ENCODE measurements at places on chromosomes 1 and 21.

- no peak for DNase-seq
Observed at GRCh38 chr1:226223157-226223785, at the start of gene MIXL1. Gene MIXL1 (plus strand): TSS chr1:226223664. CDS start chr1:226223682, 18 bp downstream.

DNA sequence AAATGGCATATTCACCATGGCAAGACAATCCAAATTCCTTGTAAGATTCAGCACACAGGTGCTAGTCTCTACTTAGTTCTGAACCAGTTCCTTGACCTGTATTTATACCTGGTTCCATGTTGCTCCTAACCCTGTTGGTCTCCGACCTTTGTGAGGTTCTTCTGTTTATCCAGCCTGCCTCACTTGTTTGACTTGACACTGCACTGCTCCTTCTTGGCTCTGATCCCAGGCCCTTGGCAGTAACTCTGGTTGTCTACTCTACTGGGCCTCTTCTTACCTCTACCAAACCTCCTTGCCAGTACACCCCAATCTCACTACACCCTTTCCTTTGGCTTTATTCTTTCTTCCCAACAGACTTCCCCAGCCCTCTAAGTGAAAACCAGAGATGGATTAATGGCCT, 419.4 kb upstream of the USP24 start:
- no peak for DNase-seq

DNA sequence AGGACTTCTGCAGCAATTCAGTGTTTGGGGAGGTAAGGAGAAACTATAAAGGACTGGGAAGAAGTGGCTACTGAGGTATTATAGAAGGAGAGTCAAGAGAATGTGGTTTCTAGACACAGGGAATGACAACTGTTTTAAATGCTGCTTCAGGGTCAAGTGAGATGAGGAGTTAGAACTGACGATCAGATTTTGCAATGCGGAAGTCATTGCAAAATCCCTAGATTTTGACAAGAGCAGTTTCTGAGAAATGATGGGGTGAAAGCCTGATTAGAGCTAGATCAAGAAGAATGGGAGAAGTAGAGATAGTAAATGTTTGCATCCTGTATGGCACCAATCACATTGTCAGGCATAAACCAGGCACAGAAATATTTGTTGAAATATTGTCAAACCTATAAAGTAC, 4.7 kb upstream of the TSNAX start:
- DNase-seq, result no peak

DNA sequence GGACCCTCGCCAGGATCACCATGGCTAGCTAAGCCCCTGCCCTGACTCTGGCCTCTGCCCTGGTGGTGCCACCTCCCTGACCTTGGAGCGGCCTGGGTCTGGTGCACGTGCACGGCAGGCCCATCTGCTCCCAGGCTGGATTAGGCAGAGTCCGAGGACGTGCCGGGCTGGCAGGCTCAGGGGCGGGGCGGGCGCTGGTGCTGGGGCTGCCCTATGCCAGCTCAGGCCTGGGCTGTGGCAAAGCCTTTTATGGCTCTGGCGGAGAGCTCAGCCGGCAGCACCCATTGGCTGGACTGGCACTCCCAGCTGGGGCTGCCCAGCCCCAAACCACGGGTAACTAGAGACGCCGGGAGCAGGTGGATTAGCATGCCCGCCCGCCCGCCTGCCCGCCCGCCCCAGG, 17.1 kb upstream of the EDN2 start:
- no peak for DNase-seq

DNA sequence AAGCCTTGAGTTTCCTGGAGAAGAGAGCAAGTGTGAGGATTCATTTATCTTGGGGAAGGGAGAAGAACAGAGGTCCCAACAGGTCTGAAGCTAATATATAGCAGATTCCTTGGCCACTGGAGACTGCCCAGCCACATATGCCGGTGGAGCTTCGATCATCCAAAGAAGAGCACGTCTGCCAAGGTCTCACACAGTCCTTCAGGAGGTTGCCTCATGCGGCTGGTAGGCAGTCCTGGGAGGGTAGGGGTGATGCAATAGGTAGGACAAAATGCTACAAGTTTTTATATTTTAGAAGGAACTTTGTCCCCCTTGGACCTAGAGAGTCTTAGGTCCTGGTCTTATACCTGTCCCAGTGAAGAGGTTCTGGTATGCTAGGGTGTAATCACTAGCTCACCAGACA, 582.5 kb downstream of the DPYD start:
- DNase-seq, result no peak

DNA sequence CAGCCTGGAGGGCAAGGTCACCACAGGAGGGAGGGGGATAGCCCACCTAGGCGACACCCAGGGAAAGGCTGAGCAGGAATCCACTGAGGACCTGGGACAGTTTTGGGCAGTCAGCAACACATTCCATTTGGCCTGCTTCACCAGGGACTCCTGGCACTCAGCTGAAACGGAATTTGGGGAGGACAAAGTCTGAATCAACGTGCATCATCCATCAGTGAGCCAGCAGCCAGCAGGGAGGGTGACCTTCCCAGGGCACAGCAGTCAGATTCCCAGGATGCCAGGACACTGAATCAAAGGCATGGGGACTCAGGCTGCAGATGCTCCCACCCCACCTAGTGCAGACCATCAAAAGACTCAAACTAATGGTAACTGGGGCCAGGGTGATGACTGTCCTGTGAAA, 4.6 kb downstream of the SH3BP5L start:
- no peak for DNase-seq

DNA sequence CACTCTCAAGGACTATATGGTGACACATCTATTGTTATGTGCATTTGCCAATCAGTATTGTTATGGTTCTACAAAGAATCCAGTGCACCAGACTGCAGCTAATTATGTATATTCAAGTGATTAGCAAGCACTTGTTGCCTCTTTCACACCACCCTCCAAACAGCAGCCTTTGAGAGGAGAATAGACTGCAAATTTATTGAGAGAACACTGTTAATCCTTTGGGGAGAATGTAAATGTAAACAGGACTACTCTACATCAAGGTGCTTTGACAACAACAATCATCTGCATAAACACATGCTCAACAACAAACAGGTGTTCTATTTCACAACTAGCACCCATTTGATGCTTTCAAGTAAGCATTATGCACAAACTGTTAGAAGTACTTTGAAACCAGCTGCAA, 117.4 kb downstream of the AKT3 start:
- no peak for DNase-seq

GRCh38 chr1:115440733-115441132, 102.7 kb upstream of the NGF start:
- no peak for DNase-seq

DNA sequence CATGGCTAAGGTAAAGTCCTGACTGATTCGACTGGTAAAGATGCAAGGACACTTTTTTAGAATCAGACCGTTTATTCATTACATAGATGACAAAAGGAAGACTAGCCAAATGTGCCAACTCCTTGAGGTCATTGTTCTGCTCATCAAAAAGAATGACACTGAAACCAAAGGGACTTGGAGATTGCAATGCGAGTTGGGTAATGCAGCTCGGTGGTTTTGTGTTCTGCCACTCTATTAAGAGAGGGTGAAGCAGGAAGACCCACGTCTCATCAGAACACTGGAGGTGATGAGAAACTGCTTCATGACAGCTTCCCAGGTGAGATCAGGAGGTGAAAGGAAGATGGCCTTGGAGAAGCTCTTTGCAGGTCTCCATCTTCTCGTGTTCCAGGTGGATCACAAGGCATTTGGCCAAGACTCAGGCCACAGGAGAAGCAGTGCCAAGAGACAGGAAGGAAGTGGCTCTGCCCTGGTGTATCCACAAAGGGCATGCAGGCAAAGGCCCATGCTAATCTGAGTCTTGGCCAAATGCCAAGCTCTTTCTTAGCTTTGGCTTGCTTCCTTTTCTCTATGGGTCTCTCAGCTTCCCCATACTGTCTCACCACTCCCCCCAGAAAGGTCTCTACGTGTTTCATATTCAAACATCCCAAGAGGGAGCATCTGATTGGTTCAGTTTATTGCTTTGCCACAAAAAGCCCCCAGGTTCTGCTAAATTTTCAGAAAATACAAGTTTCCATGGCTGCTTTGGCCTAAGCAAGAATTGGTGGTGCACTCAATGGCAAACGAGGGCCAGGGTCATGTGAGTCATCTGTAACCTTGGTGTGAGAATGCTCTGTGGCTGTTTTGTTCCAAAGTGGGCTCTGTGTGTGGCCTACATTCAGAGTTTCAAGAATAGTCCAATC, 5.7 kb upstream of the CCT8 start:
- DNase-seq, result peak; percentile 36

GRCh38 chr21:43868461-43868860, 3.4 kb downstream of the AGPAT3 start:
- no peak for DNase-seq

DNA sequence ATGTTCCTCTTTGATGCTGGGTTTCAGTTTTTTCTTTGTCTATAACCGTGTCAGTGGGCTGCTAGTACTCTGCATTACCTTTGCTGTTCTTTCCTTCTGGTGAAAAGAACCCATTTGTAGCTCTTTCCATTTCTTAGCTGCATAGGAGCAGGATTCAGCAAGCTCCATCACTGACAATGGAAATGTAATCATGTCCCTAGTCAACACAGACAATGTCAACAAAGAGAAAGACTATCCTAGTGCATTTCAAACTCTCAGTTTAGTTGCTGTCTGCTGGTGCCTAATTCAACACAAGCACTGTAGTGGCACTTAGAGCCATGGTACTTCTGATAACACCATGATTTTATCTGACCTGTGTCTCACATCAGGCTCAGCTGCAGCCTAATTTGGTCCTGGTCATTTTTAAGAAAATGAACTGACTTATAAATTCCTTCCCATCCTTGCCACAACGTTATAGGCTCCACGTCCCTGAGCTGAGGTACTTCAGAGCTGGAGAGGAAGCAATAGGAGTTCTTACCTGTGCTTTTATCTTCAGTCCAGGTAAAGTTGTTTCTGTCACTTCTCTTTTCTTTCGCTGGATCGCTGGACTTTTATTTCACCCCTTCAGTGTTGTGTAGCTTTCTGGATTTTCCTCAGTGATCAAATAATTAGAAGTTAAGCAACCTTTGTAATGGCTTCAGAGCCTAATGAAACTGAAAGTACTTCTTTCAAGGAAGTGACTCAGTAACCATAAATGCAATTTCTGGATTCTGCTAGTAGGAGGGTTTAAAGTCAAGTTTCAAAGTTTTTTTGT, at the start of gene GBP3:
TSS of gene GBP3 (minus strand) at position 700 of the 793 bp plus-strand sequence. CDS start 2,145 bp downstream, outside the sequence.
- DNase-seq, result peak; percentile 29

DNA sequence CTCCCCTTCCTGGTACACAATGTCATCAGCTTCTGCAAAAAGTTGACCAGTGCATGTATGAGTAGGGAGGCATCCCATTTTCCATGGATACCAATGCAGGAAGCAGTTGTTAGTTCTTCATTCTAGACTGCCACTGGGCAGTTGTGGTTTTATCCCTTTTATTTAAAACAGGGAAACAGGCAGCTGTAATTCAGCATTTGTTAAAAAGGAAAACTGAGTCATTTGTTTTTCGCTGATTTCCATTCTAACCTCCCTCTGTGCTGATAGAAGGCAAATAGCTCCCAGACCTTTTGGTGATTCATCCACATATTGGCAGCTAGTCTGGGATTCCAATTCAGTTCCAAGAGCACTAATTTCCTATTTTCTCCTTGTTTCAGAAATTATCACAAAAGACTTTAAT, 21.1 kb upstream of the ABCA4 start:
- DNase-seq, result no peak

DNA sequence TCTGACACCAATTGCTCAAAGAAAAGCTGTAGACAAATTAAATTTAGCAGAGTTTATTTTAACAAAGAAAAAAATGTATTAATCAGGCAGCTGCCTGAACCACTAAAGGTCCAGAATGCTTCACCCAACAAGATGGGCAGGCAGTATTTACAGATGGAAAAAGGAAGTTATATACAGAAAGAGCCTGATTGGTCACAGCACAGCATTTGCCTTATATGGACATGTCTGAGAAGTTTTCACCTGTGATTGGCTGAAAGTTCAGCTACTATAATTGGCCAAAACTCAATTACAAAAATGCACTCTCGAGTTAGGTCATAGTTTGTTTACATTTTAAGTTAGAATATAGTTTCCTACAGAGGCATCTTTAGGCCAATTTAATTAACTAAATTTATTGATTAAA, 15.1 kb upstream of the FMO1 start:
- DNase-seq, result no peak

- no peak for DNase-seq
Observed at GRCh38 chr1:222224636-222225315, 323.1 kb downstream of the HHIPL2 start.

DNA sequence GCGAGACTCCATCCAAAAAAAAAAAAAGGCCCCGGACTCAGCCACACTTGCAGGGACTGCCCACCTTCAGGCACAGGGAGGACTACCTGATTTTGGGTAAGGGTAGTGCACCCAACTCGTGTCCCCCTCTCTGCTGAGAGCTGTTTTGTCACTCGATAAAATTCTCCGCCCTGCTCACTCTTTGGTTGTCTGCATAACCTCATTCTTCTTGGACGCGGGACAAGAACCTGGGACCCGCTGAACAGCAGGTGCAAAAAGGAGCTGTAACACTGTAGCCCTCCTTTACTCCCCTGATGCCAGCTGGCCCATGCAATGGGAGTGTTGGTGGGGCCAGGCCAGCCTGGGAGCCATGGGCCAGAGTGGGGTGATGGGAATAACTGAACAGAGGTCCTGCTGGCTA, 10.6 kb downstream of the S100B start:
- no peak for DNase-seq

DNA sequence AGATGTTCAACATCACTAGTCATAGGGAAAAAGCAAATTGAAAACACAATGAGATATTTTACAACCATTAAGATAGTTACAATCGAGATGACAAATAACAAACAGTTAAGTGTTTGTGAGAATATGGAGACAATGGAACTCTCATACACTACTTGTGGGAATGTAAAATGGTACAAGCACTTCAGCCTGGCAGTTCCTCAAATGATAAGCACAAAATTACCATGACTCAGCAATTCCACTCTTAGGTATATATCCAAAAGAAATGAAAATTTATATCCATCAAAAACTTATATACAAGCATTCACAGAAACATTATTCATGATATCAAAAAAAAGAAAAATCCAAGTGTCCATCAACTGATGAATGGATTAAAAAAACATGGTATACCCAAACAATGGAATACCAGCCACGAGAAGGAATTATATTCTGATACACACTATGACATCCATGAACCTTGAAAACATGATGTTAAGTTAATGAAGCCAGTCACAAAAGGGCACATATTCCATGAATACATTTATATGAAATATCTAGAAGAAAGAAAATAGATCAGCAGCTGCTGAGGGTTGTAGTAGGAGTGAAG, 76.4 kb downstream of the EVI5 start:
- peak; percentile 15 for DNase-seq

DNA sequence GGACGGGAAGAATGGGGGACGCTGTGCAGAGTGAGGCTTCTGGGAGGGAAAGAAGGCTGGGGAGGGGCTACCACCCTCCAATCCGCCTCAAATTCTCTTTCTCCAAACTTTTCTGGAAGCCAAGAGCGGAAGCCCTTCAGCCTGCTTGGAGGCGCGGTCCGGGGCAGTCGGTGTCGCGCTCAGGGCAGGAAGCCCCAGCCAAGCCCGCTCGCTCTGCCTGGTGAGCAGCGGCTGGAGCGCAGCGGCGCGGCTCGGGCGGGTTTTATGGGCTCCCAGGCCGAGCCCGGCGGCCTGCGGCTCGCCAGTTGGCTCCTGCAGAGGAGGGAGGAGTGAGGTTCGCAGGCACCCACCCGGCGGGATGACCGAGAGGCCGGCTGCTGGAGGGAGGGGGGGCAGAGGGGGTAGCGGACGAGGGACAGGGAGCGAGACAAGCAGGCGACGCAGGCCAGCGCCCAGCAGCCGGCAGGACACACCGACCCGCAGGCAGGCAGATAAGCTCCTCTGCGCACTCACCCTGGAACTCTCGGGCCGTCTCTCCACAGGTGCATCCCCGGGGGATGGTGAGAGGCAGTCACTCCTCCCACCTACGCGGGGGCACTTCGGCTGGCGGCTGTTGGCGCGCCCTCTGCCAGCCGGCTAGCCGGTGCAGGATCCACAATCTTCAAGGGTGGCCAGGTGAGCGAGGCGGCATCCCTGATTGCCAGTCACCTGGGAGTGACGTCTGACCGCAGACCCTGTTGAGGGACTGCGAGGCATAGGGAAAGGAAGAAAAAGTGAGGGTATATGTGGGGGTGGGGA, at the start of gene AVPR1B:
TSS of gene AVPR1B (minus strand) at position 238 of the 798 bp plus-strand sequence. CDS start 498 bp downstream, outside the sequence.
- no peak for DNase-seq

Data from hematopoietic multipotent progenitor cell treated with erythropoietin and hydrocortisone succinate and interleukin-3 and kit ligand, for 17 days (in vitro differentiated cells).